WTC11 (cell line): ENCODE measurements at places on chromosomes 1 and 21. TPM values are rescaled to one million over a fixed set of nuclear protein-coding genes. Genes with fewer than 3 reads are reported as not detected.
A peak's percentile ranks its signal among the peaks of the same experiment; 100 is the strongest.

- H3K4me1 ChIP-seq = peaks cover 17% of the 10 kb centered on the region
- peaks cover 45% of the 10 kb centered on the region for H3K27me3 ChIP-seq
- no peak overlapping the region for H3K27ac ChIP-seq
- H3K4me3 ChIP-seq = no peak overlapping the region
Measured at GRCh38 chr1:201283836-201284553, 689 bp downstream of the PKP1 start.

- peak overlapping the region; percentile 78 for H3K27ac ChIP-seq
- no peak for DNase-seq
- peaks cover 30% of the 10 kb centered on the region for H3K4me1 ChIP-seq
- no peaks in the 10 kb centered on the region for H3K36me3 ChIP-seq
Measured at GRCh38 chr1:172360985-172361384, 59.5 kb upstream of the C1orf105 start.

GRCh38 chr1:11960715-11961114 is 19.5 kb upstream of the MFN2 start:
- DNase-seq = no peak
- no peak overlapping the region for H3K27ac ChIP-seq
- peaks cover 14% of the 10 kb centered on the region; the same call in 1 of the 2 replicates for H3K36me3 ChIP-seq

Gene POU3F1
- 18.9 to 22.4 TPM (median 20.9 TPM) in 3 replicates for total RNA-seq

DNA sequence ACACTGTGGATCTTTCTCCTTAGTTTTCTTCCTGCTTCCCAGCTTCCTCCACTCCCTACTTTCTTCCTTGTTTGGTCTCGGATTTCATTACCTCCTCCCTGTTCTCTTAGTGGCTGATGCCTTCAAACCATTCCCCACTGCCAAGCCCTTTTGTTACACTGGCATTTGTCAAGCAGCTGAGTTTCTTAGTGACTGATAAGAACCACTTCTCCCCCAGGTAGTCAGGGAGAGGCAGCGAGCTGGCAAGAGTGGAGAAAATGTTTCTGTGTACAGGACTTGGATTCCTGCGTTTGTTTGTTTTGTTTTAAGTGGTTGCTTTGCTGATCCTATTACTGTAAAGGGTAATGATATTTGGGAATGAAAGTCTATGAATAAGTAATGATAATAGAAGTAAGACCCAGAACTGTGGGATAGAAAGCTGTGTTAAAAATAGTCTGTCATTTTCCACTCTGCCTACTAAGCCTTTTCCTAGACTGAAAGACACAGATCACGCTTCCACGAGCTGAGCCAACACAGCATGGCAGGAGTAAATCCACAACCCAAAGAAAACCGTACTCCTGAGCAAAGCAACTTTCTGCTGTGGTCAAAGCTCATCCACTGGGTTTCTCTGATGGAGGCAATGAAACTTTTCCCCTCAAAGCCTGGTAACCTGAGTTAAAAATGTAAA is 10.1 kb upstream of the SERTAD4 start:
- no peaks in the 10 kb centered on the region for H3K36me3 ChIP-seq
- H3K27ac ChIP-seq = peak overlapping the region; percentile 21
- no peaks in the 10 kb centered on the region for H3K27me3 ChIP-seq
- H3K4me1 ChIP-seq = peaks cover 16% of the 10 kb centered on the region
- DNase-seq = no peak

Gene CRYZL1
- 21.9 to 31.8 TPM (median 24.7 TPM) in 3 replicates for total RNA-seq

DNA sequence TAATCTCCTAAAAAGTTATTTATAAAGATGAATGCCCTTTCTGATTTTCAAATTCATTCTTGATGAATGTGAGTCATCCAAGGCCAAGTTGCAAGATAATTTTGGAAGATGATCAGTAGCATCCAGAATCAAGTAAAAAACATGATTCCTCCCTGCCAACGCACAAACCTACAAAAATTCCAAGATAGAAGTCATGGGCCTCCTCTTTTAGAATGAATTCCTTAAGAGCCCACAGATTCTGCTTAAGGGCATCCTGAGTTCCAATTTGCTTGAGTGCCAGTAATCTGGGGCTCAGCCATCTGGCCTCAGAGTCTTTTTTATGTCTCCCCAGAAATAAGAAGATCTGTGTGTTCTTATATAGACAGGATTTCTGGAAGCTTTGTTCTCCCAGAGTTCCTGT is 23.2 kb upstream of the SPATA6 start:
- no peak overlapping the region for H3K4me3 ChIP-seq
- H3K36me3 ChIP-seq = no peaks in the 10 kb centered on the region
- peaks cover 36% of the 10 kb centered on the region for H3K4me1 ChIP-seq
- no peak overlapping the region for H3K27ac ChIP-seq
- no peaks in the 10 kb centered on the region for H3K27me3 ChIP-seq

Gene RGS18
- not detected in 3 replicates for total RNA-seq
